SJSA1 (cell line): ENCODE measurements at places on chromosomes 2 and 18. TPM values are rescaled to one million over a fixed set of nuclear protein-coding genes. Genes with fewer than 3 reads are reported as not detected.

The RAB31 gene
- total RNA-seq: 58.9 and 72.2 TPM in 2 replicates

The COL3A1 gene
- 1,297 and 1,854 TPM in 2 replicates for total RNA-seq

The EPB41L3 gene
- total RNA-seq: 0.21 TPM in 1 of 2 replicates, not detected in the other

The SCN9A gene
- 11.5 and 19.9 TPM in 2 replicates for total RNA-seq

The IL18R1 gene
- total RNA-seq: not detected in 2 replicates

The CHRND gene
- not detected in 2 replicates for total RNA-seq

The C2orf80 gene
- not detected in 2 replicates for total RNA-seq

The SH3RF3 gene
- 3.6 and 6.1 TPM in 2 replicates for total RNA-seq

The RESP18 gene
- total RNA-seq: not detected in 2 replicates

The TUBA4B gene
- not detected in 2 replicates for total RNA-seq

The FOXD4L1 gene
- not detected in 2 replicates for total RNA-seq

The ACTR1B gene
- 22.1 and 28.3 TPM in 2 replicates for total RNA-seq

The MYCN gene
- total RNA-seq: 1.2 and 3.7 TPM in 2 replicates

The NPPC gene
- total RNA-seq: not detected in 2 replicates

The IL37 gene
- not detected in 2 replicates for total RNA-seq

The TDRD15 gene
- not detected in 2 replicates for total RNA-seq

The MAB21L4 gene
- total RNA-seq: 0.42 and 0.91 TPM in 2 replicates

The RGPD3 gene
- total RNA-seq: 0.03 and 0.39 TPM in 2 replicates

The UNC80 gene
- not detected in 2 replicates for total RNA-seq

The LRP2 gene
- total RNA-seq: 0.11 and 0.13 TPM in 2 replicates

The IL1R1 gene
- total RNA-seq: 10.0 and 12.7 TPM in 2 replicates

The ANKRD30B gene
- not detected in 2 replicates for total RNA-seq

The MAPRE3 gene
- total RNA-seq: 0.50 and 3.3 TPM in 2 replicates

The IL1B gene
- total RNA-seq: 4.2 and 4.3 TPM in 2 replicates

The POTEF gene
- not detected in 2 replicates for total RNA-seq

The DPP10 gene
- not detected in 2 replicates for total RNA-seq

The SLC30A3 gene
- total RNA-seq: not detected in 2 replicates

The PFN4 gene
- 0.29 and 0.69 TPM in 2 replicates for total RNA-seq

The POTEC gene
- total RNA-seq: not detected in 2 replicates

The DCDC2C gene
- not detected in 2 replicates for total RNA-seq

The YES1 gene
- total RNA-seq: 98.6 and 134 TPM in 2 replicates

The PAX3 gene
- 0.03 TPM in 1 of 2 replicates, not detected in the other for total RNA-seq

The ERCC3 gene
- 42.0 and 44.7 TPM in 2 replicates for total RNA-seq

The CFC1 gene
- not detected in 2 replicates for total RNA-seq

The ZBTB7C gene
- total RNA-seq: 0.44 and 0.50 TPM in 2 replicates

The FTCDNL1 gene
- total RNA-seq: not detected in 2 replicates

The MAP2 gene
- 0.21 and 0.34 TPM in 2 replicates for total RNA-seq

The ALPI gene
- not detected in 2 replicates for total RNA-seq

The NT5C1B gene
- not detected in 2 replicates for total RNA-seq

The WNT6 gene
- total RNA-seq: not detected in 2 replicates

The DNAH6 gene
- 0.58 and 1.1 TPM in 2 replicates for total RNA-seq

The CDH2 gene
- total RNA-seq: 47.2 and 75.7 TPM in 2 replicates

The CD8B2 gene
- total RNA-seq: not detected in 2 replicates

The MTERF4 gene
- 30.0 and 46.3 TPM in 2 replicates for total RNA-seq

The LRRC30 gene
- total RNA-seq: not detected in 2 replicates

The IL1A gene
- 0.16 and 1.5 TPM in 2 replicates for total RNA-seq

The MRPS9 gene
- 34.5 and 36.8 TPM in 2 replicates for total RNA-seq

The REL gene
- total RNA-seq: 3.2 and 7.1 TPM in 2 replicates

The RASGRP3 gene
- total RNA-seq: 7.5 and 11.6 TPM in 2 replicates
